Upper lobe of right lung (tissue), 1 donor: ENCODE measurements at places on chromosomes 7 and 10. TPM values are rescaled to one million over a fixed set of nuclear protein-coding genes. Genes with fewer than 3 reads are reported as not detected.

FKBP9 gene
- total RNA-seq: 113 TPM

GPC2 gene
- total RNA-seq: 0.49 TPM

NKX2-3 gene
- 0.26 TPM for total RNA-seq

DNA sequence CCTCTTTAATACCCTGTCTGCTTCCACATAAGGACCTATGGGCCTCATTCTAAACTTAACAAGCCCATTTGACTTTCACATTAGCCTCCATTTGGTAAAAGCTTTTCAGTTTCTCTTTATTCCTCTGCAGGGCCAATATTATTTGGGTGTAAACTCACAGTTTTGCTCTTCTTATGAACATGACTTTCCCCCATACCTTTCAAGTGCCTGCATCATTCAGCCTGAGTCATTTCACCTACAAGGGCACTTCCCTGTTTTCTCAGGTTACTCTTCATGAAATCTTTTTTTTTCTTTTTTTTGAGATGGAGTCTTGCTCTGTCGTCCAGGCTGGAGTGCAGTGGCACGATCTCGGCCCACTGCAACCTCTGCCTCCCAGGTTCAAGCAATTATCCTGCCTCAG, 1258.1 kb upstream of the CELF2 start:
- H3K4me3 ChIP-seq: no peak overlapping the region
- no peaks in the 10 kb centered on the region for H3K27me3 ChIP-seq
- no peaks in the 10 kb centered on the region for H3K4me1 ChIP-seq
- DNase-seq: no peak

- no peak overlapping the region for H3K27ac ChIP-seq
- no peak overlapping the region for H3K4me3 ChIP-seq
- H3K36me3 ChIP-seq: no peaks in the 10 kb centered on the region
- no peak for DNase-seq
Observed at GRCh38 chr7:33677556-33677955, 227.8 kb upstream of the BMPER start.

GRCh38 chr7:73971704-73972341, 56.1 kb upstream of the ELN start:
- no peaks in the 10 kb centered on the region for H3K36me3 ChIP-seq
- no peaks in the 10 kb centered on the region for H3K27me3 ChIP-seq
- peak; percentile 51 for DNase-seq
- H3K4me1 ChIP-seq: no peaks in the 10 kb centered on the region
- no peak overlapping the region for H3K27ac ChIP-seq
